ENCODE measurements at places on chromosomes 12 and 14. TPM values are rescaled to one million over a fixed set of nuclear protein-coding genes. Genes with fewer than 3 reads are reported as not detected.

CCDC177 gene
- total RNA-seq, result not detected

DNA sequence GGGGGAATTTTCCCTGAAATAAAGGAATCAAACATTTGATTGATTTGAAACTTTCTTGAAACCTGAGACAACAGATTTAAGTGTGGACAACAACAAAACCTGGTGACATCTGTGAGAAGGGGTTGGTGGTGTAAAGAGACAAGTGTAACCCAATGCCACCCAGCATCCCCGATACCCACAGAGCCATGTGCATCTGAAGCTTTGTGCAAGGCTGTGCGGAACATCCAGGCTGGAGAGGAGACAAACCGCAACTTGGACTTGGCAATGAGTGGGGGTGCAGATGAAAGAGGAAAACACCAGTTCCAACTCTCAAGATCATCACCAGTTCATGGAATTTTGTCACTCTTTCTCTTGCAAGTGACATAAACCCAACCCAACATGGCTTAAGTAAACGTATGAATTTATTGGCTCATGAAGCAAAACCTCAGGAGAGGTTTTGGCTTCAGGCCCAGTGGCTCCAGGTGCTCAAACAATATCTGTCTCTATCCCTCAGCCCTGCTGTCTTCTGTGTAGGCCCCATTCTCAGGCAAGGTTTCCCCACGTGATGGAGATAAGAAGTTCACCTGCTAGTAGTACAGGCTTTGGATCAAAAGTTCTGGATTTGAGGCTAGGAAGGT is 55.2 kb upstream of the NTF3 start:
- no peak for DNase-seq
- H3K27me3 ChIP-seq, result no peaks in the 10 kb centered on the region
- no peaks in the 10 kb centered on the region for H3K4me1 ChIP-seq
- no peaks in the 10 kb centered on the region for H3K36me3 ChIP-seq
- no peak overlapping the region for H3K4me3 ChIP-seq

OTX2 gene
- total RNA-seq, result not detected

DNA sequence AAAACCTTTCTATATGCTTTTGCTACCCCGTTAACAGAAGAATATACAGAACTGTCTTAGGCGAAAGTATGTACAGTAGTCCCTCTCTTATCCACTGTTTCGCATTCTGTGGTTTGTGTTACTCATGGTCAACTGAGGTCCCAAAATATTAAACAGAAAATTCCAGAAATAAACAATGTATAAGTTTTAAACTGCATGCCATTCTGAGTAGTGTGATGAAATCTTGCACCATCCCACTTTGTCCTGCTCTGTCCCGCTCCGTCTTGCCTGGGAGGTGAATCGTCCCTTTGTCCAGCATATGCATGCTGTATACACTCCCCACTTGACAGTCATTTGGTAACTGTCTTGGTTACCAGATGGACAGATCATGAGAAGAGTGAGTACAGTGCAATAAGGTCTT is 70.1 kb upstream of the STRN3 start:
- no peaks in the 10 kb centered on the region for H3K27me3 ChIP-seq
- no peak for DNase-seq
- peaks cover 13% of the 10 kb centered on the region for H3K36me3 ChIP-seq
- no peak overlapping the region for H3K27ac ChIP-seq
- H3K4me3 ChIP-seq, result no peak overlapping the region

GRCh38 chr12:1616233-1617066 is 12.6 kb upstream of the WNT5B start:
- DNase-seq, result no peak
- H3K27ac ChIP-seq, result no peak overlapping the region
- no peak overlapping the region for H3K4me3 ChIP-seq
- H3K27me3 ChIP-seq, result peaks cover 36% of the 10 kb centered on the region

- DNase-seq, result no peak
- H3K27ac ChIP-seq, result no peak overlapping the region
- no peak overlapping the region for H3K4me3 ChIP-seq
- H3K27me3 ChIP-seq, result peaks cover 9% of the 10 kb centered on the region
- no peaks in the 10 kb centered on the region for H3K36me3 ChIP-seq
- peaks cover 14% of the 10 kb centered on the region for H3K4me1 ChIP-seq
Measured at GRCh38 chr14:55758796-55759195, 178.8 kb downstream of the KTN1 start.

DNA sequence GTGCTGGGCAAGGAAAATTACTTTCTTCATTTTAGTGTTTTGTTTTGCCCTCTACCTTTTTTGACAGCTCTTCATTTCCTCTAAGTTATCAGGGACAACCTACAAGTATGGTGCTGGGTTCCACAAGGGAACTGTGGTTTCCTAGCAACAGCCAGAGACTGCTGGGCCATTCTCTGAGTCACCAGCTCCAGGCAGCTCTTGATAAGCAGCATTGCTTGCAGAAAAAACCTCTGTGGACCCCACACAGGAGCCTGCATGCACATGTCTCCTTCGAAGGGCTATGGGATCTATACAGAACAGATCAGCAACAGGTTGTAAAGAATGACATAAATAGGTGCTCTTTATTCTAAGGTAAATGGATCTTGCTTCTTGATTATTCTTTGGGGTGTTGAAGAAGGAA is 81.0 kb upstream of the CCDC196 start:
- no peak overlapping the region for H3K4me3 ChIP-seq
- H3K36me3 ChIP-seq, result no peaks in the 10 kb centered on the region
- DNase-seq, result no peak
- H3K27me3 ChIP-seq, result peaks cover 2% of the 10 kb centered on the region
- H3K4me1 ChIP-seq, result peaks cover 2% of the 10 kb centered on the region

DNA sequence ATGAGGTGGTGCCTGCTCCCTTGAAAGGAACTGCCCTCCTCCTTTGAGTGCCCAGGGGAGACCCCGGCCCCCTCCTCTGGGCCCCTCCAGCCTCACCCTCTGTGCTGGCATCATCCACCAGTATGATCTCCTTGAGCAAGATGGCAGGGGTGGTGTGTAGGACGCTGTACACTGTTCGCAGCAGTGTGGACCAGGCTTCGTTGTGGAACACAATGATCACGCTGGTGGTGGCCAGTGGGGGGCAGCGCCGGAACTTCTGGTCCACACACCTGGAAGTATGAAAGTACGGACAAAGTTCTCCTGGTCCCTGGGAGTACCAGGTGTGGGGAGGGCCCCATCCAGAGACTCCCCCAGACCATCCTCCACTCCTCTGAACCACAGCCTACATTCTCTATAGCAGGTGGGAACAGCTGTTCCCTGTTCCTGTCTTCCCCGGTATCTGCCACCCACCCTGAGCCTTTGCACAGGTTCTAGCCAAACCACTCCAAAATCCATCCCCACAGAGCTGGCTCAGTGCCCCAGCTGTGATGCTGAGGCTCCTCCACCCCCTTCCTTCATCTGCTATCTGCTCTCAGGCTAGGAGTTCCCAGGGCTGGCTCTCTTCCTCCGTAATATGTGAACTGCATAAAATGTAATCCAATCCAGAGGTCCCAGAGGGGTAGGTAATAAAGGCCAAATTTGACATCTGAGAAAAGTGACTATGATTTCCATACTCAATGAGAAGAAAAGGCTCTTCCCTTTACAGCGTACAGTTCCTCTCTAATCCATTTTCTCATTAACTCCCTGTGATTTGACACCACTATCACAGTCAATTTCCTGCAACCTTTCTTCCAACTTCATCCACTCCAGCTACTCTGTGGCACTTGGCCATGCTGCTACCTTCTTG is 13.9 kb downstream of the GALNT6 start:
- DNase-seq, result no peak
- peaks cover 23% of the 10 kb centered on the region for H3K4me1 ChIP-seq
- H3K27me3 ChIP-seq, result no peaks in the 10 kb centered on the region
- H3K27ac ChIP-seq, result no peak overlapping the region
- peaks cover 54% of the 10 kb centered on the region for H3K36me3 ChIP-seq
- no peak overlapping the region for H3K4me3 ChIP-seq

GRCh38 chr12:100171248-100171647 is 28.6 kb upstream of the BLTP3B start:
- H3K36me3 ChIP-seq, result peaks cover 13% of the 10 kb centered on the region
- no peaks in the 10 kb centered on the region for H3K4me1 ChIP-seq
- no peaks in the 10 kb centered on the region for H3K27me3 ChIP-seq
- no peak for DNase-seq
- H3K27ac ChIP-seq, result no peak overlapping the region
- H3K4me3 ChIP-seq, result no peak overlapping the region

- no peaks in the 10 kb centered on the region for H3K36me3 ChIP-seq
- no peaks in the 10 kb centered on the region for H3K27me3 ChIP-seq
- H3K4me3 ChIP-seq, result no peak overlapping the region
Measured at GRCh38 chr14:68548194-68549076, 244.4 kb downstream of the ZFP36L1 start.

DNA sequence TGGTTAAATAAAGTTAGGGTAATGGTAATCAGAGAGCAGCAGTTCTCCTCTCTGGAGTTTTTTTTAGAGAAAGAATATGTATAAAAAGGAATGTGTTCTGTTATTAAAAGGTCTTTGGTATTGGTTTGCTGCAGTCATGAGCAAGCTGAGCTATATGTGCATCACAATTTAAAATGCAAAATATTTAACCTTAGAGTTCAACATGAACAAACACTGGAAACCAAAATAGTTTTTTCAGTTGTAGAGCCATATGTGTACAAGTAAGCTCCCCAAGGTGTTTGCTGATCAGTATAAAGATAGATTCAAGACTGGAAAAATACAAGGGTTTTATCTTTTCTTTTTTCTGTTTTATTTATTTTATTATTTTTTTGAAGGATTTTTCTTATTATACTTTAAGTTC is 245.0 kb downstream of the NUBPL start:
- no peak overlapping the region for H3K4me3 ChIP-seq
- peaks cover 3% of the 10 kb centered on the region for H3K36me3 ChIP-seq
- no peaks in the 10 kb centered on the region for H3K27me3 ChIP-seq
- H3K4me1 ChIP-seq, result no peaks in the 10 kb centered on the region
- DNase-seq, result no peak

RNASE2 gene
- not detected for total RNA-seq
